ENCODE measurements at places on chromosomes 7 and 10.

DNA sequence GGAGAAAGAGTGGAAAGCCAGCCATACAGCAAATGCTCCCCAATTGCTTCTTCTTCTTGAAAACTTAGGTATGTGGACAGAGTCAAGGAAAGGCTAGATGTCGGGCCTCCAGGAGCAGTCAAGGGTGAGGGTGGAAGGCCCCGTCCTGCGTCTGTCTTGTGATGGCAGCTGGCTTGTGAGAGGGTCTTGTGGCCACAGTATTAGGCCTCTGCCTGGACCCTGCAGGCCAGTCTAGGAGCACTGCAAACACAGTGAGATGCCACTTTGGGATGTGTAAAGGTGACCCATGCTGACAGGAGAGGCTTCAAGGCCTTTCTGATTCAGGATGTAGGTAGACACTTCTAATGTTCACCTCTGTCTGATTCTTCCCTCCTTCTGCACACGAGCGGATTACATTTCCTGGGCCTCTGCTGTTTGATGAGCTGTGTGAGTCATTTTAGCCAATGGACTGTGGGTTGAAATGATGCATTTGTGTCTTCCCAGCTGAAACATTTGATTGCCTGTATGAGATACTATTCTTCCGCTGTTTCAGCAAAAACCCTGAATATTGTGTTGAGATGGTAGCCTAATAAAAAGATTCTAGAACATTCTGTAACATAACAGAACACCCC lies 135.4 kb downstream of the EMX2 start:
- no peak for DNase-seq

- no peak for DNase-seq
Observed at GRCh38 chr7:136136906-136137454, 159.8 kb upstream of the MTPN start.

GRCh38 chr7:140034421-140034820 lies 28.3 kb downstream of the PARP12 start:
- DNase-seq: no peak

DNA sequence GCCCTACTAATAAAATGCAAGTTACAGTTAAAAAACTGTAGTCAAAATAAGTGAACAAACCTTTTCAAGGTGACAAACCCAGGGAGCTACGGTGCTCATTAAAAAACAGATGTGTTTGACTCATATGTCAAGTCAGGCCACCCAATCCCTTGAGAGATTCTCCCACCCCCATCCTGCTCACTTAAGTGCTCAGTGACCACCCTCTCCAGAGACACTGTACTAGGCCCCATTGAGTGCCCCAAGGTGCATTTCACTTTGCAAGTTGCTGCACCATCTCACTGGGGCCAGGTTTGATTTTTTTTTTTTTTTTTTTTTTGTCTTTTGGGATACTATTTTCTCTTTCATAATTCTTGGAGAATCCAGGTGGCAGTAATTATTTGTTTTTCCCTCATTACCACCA lies 1.9 kb downstream of the ERV3-1 start:
- no peak for DNase-seq

DNA sequence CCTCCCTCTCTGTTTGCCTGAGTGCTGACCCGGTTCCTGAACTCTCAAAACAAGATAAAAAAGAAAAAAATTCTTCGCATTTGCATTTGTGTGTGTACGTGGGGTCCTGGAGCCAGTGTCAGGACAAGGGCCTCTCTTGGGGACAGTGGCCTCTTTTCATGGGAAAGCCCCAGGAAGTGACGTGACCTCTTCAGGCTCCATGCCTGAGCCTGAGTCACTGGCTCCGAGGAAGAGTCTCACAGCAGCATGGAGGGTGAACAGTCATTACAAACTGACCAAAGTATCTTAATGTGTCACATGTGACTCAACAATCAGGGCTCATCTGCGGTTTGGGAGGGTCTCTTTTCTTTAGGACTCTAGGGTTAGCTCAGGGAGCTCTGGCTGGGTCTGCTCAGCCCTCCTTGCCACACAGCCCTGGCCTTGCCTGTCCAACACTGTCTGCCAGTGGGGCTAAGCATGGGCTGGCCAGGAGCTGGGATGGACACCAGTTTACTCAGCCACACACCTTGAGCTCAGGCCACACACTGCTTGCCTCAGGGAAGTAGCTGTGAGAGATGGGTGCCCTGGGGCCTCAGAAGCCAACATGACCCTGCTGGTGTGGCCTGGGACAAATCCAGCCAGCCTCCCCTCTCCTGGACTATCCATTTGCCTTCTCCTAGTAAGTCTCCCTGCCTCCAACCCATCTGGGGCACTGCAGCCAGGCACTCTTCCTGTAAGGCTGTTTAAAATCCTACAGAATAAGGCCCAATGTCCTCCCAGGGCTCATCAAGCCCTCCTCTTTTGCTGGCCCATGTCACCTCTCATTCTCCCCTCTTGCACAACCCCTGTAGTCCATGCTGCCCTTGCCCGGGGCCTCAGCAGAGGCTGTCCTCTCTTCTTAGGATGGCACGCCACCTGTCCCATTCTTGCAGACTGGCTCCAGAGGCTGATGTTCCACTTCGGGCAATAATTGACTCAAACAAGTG lies 10.5 kb downstream of the TMEM273 start:
- peak; percentile 82 for DNase-seq

DNA sequence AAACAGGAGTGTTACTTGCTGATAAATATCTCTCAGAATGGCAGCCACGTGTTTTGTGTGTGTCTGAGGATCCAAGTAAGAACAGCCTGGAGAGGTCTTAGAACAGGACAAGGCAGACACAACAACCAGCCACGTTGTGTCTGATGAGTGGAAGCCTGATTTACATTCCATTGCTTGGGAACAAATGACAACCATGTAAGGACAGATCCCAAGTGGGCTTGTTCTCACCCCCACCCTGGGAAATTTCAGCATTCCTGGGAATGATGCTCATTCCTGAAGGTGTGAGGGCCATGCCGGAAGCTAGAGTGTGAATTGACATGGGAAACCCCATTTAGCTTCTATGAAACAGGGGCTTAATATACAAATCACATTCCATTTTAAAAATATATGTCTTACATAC lies 35.9 kb downstream of the IL6 start:
- no peak for DNase-seq

DNA sequence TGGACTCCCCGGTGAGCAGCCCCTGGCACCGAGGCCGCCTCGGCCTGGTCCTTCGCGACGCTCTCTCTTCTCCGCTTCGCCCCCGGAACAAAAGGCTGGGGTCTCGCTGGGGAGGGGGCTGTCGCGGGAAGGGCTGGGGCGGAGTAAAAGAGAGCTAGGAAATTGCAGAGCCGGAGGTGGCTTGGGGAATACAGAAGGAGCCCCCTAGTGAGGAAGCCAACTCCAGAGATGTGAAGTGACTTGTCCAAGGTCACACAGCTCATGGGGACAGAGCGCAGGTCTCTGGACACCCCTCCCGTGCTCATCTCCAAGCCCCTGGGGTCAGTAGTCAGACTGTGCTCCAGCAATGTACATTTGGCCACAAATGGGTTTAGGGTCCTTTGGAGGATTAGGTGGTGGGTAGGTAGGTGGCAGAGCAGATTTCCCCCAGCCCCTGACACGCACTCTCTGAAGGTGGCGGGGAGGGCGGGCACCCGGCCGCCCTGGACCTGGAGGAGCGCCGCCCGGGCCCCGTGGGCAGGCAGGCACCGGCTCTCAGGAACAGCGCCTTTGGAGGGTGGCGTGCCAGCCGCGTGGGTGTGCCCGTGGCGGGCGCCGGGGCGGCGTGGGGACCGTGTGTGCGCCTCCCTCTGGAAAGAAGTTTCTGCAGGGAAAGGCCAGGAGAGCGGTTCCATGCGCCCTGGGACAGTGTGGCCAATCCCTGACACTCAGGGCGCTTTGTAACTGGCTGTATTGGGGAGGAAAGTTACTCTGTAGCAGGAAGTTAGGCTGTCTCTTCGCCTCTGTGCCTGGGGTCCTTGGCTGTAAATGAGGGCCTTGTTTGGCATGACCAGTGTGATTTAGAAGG lies 910 bp downstream of the WIPF3 start:
- no peak for DNase-seq

- DNase-seq: no peak
Observed at GRCh38 chr10:71740069-71740653, 20.6 kb upstream of the C10orf105 start.

- DNase-seq: no peak
Observed at GRCh38 chr10:70863470-70864160, 24.8 kb downstream of the PCBD1 start.

DNA sequence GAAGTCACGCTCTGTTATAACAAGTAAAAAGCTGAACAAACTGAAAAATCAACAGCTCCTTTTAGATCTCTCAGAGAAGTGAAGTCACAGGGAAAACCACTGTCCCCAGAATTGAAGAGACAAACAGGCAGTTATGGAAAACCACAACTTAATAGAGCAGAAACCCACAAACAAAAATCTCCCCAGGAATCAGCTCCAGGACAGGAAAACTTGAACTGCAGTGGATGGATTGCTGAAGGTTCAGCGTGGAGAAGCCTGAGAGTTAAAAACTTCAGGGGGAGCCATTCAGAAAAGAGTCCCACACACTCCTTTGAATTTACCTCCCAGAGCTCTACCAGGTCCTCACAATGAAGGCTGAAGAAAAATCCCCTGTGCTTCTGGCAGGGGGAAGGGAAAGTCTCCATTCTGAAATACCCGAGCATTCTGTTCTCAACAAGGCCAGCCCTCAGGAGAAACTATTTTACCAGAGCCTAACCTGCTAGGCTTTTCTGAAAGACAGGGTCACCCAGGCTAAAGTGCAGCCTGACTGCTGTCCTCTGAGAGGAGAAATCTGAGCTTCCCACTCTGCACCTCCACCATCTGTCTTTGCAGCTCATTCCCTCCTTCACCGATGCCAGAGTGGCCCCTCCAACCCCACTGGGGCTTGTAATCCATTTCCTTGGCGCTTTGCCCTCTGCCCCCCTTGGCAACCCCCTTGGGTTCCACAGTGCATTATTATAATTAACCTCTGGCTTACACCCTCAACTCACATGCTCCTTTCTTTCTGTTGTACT lies 65.0 kb upstream of the CCNY start:
- DNase-seq: no peak

DNA sequence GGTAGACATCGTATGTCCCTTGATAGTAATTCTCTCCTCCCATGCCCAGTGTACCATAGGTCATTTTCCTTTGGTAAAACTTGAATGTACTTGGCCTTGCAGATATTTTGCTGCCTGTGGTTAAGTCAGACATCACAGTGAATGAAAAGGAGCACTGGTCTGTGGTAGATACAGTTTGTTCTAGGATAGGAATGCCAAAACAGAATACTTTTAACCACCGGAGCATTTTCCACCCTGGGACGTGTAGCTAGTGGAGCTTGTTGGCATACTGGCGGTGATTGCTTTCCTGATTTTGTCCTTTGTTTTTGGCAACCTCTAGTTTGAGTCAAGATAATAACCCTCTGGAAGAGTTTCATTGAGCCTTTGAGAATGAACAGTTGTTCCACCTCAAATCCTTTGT lies 92.0 kb upstream of the BMPER start:
- no peak for DNase-seq

DNA sequence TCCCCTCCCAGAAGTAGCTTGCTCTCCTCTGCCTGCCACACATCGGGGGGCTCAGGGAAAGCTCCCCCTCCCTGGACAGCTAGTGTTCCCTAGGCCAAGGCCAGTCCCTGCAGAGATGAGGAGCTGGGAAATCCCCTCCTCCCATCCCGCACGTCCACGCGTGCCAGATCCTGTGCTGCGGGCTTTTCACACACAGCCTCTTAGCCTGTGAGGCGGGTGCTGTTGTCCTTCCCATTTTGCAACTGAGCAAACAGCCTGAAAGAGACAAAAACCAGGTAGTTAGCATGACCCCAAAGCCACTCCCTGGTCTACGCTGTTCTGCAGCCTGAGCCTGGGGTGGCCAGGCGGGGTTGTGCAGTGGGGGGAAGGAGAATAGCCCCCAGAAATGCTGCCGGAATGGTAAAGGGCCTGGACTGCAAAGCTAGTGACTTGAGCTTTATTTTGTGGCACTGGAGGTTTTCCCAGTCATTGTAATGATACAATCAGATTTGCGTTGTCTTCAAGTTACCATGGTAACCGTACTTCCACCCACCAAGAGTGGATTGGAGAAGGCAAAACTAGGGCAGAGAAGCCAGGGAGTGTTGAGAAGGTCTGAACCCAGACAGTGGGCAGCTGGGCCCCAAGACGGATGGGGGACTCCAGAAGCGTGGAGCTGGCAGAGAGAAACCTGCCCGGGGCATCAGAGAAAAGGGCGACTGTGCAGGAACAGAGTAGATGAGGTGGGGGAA lies 98.6 kb upstream of the KCTD7 start:
- DNase-seq: no peak

DNA sequence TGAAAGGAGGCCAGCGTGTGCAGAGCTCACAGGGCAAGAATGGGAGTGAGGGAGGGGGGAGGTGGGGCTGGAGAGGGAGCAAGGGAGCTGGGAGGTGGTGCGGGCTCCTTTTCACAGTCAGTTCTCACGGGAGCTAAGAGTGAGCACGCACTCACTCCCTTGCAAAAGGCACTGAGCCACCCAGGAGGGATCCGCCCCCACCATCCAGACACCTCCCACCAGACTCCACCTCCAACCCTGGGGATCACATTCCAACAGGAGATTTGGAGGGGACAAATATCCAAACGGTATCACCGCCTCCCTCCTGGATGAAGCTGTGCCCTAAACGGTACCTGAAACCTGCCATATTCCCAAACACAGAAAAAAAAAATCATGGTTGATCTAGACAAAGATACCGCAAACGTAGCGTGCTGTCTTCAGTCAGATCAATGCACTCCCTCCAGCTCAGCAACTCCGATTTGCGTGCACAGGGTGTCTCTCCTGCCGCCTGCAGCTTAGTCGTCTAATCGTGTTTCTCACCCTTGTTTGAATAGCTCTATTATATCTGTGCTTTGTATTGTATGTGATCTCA lies 20.3 kb upstream of the PRKAG2 start:
- no peak for DNase-seq

DNA sequence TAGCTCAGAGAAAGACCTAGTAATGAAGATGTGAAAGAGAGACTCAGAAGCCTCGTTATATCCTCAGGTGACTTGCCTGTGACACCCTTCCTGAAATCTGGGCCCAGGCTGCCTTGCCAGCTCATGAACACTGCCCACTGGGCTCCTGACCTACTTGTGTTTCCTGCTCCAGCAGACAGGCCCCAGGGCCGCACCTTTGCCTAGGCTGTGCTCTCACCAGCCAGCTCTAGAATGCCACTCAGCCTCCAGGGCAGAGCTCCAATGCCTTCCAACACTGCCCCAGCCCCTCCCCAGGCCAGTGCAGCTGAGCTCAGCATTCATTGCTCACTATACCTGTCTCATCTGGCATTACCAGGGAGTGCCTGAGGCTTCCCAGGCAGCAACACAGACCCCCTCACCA lies 94.3 kb downstream of the DLG5 start:
- no peak for DNase-seq

DNA sequence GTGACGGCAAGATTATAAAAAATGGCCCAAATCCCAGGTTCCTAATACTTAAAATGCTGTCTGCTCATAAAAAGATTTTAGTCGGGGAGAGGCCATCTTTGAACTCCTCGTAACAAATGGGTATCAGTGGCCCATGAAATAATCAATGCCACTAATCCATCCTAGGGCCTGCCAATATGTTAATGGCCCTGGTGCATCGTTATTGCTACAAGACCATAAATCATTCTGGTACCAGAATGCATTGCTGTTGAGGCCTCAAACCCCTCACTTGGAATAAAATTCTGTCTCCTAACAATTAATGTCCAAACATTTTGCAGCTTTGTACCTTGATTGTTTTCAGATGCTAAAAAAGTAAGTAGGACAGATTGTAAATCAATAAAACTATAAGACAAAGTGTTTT lies 290.6 kb downstream of the LRMDA start:
- no peak for DNase-seq

GRCh38 chr10:89207181-89207800 lies at the start of gene CH25H:
Gene CH25H, minus strand, starts transcription at chr10:89207317. Its CDS starts 25 bp downstream, at chr10:89207292.
- no peak for DNase-seq

GRCh38 chr7:44476313-44476712 lies 14.1 kb downstream of the NUDCD3 start:
- DNase-seq: no peak

All from activated CD8-positive, alpha-beta memory T cell treated with anti-CD3 and anti-CD28 coated beads, Interleukin-2, amount 50 U/mL, for 48 hours (primary cell).